Muscle of back (tissue), 13 donors: ENCODE measurements at places on chromosomes 16 and 17.

DNA sequence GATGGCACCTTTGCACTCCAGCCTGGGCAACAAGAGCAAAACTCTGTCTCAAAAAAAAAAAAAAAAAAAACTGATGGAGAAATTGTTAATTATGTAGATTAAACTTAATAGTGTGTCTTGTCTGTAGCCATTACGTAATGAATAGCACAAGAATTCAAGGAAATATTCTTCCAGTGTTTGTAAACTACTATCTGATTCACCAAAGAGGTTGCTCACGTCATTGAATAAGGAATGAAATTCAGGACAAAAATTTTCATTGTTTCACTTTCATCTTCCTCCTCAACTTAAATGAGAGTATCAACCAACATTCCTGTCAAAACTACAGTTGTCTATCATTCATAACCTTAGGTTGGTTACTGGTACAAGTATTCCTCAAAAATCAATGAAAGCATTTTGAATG is 30.7 kb upstream of the MYO18A start:
- no peak for DNase-seq

- no peak for DNase-seq
Measured at GRCh38 chr16:86495756-86496261, 14.5 kb upstream of the FOXF1 start.

DNA sequence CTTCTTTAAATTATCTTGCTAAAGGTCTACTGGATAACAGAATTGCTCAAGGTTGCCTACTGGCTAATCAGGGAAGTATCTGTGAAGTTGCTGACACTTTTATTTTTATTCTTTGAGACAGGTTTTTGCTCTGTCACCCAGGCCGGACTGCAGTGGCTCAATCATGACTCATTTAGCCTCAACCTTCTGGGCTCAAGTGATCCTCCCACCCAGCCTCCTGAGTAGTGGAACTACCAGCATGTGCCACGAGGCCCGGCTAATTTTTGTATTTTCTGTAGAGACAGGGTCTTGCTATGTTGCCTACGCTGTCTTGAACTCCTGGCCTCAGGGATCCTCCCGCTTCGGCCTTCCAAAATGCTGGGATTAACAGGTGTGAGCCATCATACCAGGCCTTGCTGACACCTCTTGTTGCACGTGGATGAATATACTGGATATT is 43.1 kb downstream of the GLG1 start:
- no peak for DNase-seq

DNA sequence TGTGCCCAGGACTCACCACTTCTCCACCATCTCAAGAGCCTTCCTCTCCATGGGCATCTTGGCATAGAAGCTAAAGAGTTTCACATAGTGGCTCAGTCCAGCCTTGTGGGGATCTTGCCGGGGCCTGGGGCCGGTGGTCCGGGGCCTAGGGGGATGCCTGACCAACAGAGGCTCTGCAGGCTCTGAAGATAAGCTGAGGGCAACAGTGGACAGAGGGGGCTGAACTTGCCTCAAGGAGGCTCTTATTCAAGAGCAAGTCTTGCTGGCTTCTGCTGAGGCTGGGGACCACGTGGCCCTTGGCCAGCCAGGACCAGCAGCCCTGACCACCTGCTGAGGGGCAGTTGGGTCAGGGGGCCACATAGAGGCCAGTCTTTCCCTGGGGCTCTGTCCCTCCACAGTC is 13.5 kb upstream of the THAP11 start:
- DNase-seq: no peak

GRCh38 chr16:30619202-30619601 is 9.0 kb upstream of the ZNF689 start:
- no peak for DNase-seq

DNA sequence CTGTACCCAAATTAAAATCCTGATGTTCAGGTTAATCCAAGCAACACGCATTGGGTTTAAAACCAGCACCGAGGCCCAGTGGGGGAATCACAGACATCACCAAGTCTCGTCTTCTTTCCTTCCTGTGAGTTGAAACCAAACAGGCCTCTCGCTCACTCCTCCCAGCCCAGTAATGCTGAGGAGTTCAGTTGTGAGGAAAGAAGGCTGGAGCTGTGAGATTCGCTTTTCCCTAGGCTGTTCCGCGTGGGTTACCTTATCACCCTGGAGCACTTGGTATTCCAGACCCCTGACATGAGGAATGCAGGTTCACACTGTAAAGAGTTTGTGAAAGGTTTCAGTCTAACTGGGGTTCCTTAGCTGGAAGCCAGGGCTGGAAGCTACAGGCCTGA is 20.8 kb downstream of the CIBAR2 start:
- no peak for DNase-seq

DNA sequence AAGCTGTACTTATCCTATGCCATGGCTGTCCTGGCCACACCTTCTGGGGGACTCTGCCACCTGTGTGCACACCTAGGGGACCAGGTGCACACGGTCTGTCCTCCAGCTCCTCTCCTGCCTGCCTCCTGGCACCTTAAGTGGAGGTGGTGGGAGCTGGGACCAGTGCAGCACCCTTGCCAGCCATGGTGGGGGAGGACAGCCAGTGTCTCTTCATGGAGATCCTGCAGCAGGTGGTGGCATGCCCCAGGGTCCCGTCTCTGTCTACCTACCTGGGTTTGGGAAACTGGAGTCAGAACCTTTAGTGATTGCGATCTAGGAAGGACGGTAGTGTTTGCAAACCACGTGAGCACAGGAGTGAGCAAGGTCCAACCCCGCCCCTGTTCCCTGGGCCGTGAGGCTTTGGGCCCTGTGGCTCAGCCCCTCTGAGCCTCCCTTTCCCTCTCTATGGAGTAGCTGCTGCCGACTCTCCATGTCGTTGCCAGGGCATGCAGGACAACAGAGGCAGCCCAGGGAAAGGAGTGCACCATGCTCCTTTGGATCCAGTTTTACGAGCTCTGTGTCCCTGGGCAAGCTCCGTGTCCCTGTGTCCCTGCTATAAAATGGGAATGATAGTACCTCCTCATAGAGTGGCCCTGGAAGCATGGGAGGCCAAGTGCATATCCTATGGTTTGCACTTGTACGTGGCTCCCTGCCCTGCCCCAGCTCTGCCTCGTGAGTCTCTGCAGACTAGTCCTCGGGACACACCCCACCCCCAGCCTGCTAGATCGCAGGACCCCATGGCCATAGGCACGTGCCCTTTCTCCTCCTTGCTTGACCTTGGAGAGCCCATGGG is 7.1 kb downstream of the ADGRG1 start:
- no peak for DNase-seq

DNA sequence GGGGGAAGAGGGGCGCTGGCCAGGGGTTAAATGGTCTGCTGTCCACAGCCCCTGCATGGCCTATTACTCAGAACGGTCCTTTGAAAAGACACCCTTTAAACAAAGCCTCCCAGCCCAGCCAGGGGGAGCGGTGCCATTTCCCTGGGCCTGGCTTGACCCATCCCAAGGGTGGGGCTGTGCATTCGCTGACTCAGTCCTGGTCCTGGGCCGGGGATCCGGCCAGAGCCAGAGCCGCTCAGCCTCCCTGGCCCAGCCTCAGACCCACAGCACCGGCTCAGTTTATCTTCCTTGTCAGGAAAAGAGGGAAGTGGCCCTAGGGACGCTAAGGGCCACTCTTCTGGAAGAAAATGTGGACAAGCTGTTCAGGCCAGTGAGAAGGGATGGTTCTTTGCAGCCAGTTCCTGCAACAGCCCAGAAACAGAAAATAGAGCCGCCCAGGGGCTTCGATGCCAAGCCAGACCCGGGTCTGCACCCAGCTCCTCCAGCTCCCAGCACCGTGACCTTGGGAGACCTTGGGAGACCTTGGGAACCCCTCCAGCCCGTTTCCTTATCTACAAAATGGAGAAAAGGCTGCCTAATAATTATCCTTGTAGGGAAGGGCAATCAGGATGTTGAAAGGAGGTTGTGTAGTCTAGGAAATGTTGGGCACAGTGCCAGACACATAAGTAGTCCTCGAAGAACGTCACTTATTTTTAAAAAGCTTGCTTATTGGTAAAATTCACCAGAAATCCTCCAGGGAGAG is 82.5 kb downstream of the ZDHHC7 start:
- peak; percentile 80 for DNase-seq

DNA sequence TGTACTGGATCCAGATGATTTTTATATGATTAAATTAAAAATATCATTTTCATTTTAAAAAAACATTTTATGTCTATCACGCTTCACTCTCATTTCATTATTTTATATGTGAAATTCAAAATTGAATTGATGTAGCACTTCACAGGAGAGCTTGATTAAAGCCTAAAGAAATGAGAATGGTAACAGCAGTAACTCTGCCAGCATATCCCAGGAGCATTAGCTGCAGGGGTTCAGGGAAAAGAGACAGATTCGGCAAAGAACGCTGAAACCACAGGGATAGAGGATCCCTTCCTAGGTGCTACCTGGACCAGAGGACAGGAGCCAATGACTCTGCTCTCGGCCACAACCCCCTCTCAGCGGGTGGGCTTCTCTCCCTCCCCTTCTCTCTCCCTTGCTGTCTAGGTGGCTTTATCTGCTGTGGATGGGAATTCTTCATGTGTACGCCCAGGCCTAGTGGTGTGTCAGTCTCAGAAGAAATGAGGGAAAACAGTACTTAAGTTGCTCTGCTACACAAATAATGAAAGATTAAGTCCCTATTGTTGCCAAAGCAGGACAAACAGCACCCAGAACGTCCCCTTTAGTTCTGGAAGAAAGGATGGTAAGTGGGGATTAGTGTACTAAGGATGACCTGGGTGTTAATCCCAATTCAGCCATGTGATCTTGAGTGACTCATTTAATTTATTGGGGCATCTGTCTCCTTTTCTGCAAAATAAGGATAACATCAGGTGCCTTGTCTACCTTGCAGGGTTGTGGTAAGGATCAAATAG is 123.3 kb downstream of the CDK5R1 start:
- no peak for DNase-seq

DNA sequence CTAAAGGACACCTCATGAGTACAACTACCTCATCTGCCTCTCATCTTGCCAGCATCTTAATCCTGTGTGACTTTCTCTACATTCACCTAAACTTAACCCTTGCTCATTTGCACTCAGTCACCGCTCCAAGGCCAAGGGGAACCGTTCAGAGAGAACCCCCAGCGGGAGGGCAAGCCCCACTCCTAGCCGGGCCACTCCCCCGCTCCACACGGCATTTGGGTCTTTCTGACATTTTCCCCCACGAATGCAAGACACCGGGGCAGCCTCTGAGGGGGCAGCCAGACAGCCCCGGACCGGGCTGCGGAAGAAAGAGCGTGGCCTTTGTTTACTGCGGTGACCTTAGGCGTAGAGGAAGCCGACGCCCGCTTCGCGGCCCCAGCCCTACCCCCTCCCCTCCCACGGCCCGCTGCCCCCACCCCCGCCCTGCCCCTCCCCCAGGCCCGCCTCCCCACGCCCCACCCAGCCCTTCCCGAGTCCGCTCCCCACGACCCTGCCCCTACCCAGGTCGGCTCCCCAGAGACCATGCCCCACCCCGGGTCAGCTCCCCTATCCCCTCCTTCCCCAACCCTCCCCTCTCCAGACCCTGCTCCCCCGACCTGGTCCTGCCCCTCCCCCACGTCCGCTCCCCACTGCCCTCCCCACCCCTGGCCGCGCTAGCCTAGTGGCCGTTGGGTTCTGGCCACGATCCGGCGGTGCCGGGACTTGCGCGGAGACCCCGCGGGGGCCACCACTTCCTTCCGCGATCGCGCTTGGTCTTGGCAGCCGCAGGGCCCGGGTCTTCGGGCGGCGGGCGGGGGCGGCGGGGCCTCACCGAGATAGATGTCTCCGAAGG is 789 bp downstream of the CSNK1D start:
- peak; percentile 53 for DNase-seq

DNA sequence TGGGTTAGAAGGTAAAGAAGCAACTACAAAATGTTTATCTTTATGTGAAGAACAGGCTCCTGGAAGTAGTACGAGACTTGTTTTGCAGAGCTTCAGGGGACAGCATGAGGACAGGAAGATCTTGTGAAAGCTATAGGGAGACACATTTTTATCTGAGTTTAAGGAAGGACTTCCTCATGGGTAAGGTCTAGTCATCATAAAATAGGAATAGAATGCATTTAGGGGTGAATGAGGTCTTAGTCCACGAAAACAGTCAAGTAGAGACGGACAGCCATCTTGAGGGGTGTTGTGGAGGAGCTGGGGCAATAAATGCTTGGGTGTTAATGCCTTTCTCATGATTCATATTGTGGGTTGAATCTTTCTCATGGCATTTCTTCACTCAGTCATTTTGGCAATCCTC is 24.3 kb downstream of the KCNJ16 start:
- no peak for DNase-seq

DNA sequence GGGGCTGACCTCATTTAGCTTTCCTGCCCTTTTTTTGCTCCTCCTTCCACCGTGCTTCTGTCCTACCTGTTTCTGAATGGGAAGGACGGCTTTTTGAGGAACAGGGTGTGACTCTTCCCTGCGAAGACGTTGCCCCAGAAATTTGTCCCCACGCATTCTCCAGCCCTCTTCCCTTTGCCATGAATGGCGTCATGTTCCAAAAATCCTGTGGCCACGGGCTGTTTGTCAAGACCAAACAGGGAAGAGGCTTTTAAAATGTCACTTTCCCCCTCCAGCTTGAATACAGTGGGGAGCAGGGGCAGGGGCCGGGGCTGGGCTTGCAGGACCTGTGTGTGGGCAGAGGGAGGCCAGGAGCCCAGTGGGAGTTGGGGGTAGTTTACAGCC is 13.9 kb downstream of the MPRIP start:
- no peak for DNase-seq

- DNase-seq: no peak
Measured at GRCh38 chr16:27514806-27515205, 34.9 kb downstream of the GTF3C1 start.

DNA sequence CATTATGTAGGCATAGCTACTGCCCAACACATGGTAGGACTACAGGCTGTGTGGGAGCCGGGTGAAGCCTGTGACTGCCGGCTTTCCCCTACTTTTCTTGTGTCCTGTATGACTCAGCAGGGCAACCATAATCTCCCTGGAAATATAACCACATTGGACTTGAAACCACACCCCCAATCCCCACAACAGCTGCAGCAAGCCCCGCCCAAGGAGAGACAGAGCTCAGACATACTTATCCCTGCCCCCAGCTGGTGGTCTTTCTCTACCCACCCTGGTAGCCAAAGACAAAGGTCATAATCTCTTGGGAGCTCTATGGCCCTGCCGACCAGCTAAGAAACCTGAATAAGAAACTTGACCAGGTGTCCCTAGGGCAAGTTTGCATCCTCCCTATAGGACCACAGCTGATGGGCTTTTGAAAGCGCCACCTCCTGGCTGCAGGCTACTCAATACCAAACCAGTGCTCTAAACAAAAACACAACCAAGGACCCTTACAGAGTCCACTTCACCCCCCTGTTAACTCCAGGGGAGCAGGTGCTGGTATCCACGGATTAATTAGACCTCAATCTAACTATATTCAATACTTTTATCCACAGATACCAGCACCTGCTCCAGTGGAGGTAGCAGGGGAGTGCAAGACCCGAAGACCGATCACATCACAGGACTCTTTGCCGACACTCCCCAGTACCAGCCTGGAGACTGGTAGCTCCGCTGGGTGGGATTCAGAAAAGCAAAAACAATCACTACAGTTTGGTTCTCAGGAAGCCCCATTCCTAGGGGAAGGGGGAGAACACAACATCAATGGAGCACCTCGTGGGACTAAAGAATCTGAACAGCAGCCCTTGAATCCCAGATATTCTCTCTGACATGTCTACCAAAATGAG is 91.2 kb downstream of the IRX5 start:
- no peak for DNase-seq

- no peak for DNase-seq
Measured at GRCh38 chr16:84881702-84882521, 62.1 kb downstream of the CRISPLD2 start.

GRCh38 chr17:64282753-64283080 is 19.7 kb upstream of the TEX2 start:
- DNase-seq: no peak
